ENCODE measurements at places on chromosomes 7 and 10.

DNA sequence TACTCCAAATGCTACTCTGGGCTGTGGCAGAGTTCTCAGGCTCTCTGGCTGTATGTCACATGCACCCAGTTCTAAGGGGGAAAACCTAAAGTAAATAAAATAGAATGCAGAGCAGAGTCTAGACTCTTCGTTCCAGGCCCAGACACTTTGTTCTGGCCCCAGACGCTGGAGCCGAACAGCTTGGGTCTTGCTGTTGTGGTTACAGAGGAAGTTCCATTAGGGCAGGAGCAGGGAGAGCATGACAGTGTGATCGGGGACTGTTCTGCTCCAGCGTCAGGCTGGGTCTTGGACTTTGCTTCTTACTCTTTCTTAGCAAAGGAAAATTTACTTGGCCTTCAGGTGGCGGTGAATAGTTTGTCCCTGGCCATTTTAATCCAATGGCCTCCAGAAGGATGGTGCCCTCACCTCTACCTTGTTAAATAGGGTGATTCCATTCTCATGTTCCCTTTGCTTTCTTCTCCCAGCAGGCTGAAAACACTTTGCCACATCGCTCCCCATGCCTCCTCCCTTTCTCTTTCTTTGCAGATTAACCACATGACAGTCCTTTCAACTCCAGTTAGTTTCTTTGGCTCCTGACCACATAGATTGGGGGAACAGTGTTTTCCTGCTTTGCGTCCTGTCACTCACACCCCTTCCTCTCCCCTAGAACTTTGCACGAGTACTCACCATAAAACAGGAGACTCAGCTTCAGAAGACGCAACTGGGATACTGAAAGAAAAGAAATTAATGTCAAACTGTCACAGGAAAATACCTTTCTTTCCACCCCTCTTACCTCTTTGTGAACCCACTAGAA is 730.8 kb downstream of the SUGCT start:
- DNase-seq = no peak

GRCh38 chr7:157318015-157318706 is 18.6 kb upstream of the DNAJB6 start:
- DNase-seq = no peak

DNA sequence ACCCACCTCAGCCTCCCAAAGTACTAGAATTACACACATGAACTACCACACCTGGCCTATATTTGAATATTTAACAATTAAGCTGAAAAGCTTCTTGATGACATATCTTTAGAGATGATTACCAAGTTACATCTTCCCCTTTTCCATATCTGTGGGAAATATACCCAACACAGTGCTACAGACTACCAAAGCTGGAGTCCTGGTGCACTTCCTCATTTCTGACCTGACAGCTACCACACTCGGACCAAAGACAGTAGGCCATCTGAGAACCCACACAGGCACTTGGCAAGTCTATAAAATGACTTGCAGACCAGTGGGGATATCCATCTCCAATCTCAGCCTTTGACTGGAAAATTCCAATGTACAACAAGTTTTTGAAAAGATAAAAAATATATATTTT is 270.4 kb upstream of the KLF14 start:
- no peak for DNase-seq

DNA sequence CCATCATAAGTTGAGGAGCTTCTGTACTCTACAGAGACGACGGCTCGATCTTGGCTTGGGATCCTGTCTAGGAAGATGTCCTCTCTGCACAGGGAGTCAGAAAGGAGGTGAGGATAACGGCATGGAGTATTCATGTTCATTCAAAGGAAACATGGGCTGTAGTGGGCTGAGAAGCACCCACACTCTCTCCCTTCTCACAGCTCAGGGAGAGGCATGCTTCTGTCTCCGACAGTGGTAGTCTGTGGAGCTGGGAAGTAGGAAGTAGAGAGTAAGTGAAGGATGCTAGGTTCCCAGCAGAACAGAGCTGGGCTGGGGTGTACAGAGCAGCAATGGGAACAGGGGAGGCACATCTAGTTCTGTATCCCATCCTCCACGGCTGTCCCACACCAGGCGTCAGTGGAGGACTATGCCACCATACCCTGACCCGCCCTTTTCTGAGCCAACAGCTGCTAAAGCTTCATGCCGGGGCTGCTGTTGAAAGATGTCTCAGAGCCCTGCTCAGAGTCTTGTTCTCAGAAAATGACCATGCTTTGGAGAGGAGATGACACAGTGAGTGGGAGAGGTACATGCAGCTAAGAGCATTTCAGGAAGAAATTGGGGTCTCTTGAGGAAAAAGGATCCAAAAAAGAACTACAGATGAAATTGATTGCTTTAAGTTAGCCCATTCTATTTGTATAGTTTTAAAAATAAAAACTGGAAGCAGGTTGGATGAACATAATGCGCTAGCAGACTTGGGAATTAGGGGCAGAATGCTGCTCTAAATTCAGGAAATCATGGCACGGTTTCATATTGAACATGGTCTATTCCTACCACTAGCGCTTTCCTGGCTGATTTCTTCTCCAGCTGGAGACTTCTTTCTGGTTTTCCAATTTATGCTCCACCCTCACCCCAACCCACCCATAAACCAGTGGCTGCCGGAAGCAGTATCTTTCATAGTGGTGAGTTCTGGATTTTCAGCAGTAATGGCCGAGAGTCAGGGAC is 138.6 kb downstream of the CHN2 start:
- no peak for DNase-seq

DNA sequence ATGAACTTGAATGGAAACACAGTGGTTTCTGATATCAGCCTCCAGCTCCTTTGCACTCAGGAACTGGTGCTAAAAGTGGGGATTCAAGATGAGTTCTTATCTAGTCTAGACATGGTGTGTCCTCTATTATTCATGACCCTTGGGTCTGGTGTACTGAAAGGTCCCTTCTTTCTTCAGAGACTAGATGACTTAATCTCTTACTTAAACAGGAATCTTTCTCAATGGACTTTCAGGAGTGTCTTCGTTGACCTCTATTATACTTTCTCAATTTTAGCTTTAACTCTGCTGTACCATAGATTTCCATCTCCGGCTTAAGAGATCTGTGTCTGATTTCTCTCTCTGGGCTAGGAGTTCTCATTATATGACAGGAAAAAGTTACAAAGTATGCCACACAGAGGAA is 83.5 kb upstream of the INHBA start:
- DNase-seq = no peak

- DNase-seq = no peak
Measured at GRCh38 chr7:94655126-94655847, 646 bp downstream of the SGCE start.

GRCh38 chr10:77801474-77802161 is 124.9 kb downstream of the DLG5 start:
- DNase-seq = no peak

DNA sequence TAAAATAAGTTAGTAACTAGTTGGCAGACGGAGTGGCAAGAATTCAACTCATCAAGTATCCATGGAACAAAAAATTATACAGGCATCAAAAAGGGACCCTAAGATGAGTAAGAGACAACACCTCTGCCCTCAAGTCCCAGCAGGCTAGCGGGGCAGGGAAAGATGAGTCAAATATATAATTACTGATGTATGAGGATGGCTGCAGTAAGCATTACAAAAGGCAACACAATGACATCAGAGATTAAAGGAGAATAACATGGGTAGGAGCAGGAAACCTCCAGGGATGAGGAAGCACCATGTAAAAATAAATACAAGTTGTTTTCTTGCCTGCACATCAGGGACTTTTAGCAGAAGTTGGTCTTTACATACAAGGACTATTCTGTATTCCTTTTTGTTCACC is 49.4 kb downstream of the SCRN1 start:
- DNase-seq = no peak

- no peak for DNase-seq
Measured at GRCh38 chr10:91286572-91286971, 66.1 kb downstream of the PCGF5 start.

DNA sequence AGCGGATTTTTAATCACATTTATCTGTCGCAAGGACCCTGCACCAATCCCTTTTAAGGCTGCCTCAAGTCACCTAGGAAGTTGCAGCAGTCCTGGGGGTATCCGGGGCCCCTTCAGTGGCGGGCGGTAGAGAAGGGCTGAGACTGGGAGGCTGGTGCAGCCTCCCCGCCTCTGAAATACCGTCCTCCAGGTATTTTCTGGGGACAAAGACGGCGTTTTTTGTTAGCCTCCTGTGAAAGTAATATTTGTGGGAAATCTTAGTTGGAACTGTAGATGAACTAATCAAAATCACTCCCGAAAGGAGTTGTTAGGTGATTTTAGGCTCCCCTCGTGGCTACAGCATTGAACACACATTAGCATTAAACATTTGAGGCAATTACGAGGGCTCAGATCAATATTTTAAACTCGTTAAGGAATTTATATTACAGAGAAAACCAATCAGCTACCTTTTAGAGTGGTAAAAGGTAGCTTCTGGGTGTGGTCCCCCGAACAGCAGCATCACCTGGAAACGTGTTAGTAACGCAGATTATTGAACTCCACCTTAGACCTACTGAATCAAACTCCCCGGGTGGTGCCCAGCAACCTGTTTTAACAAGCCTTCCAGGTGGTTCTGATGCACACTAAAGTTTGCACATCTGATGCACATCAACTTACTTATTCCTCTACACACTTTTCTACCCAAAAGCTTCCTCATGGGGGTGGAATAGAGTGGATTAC is 530 bp upstream of the ANXA7 start:
- DNase-seq = no peak

GRCh38 chr7:157775021-157775559 is 438.3 kb downstream of the DNAJB6 start:
- DNase-seq = no peak

- DNase-seq = no peak
Measured at GRCh38 chr7:30906515-30907240, 5.0 kb upstream of the AQP1 start.

DNA sequence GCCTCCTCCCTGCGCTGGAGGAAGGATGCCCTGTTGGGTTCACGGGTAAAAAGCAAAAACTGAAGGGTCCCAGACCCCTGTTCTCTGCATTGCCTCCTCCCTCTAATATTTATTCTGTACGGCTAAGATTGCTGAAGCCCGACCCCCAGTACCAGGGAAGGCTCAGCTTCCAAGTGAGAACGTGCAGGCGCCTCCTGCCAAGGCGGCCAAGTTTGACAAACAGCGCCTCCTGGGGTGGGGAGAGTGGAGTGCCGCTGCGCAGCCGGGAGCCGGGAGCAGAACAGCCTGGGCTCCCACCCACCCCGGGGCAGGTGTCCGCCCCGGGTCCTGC is 4.7 kb upstream of the EBF3 start:
- no peak for DNase-seq

GRCh38 chr10:131726076-131726880 is 174.5 kb upstream of the PPP2R2D start:
- DNase-seq = no peak

GRCh38 chr7:36945612-36946400 is 221.5 kb upstream of the AOAH start:
- DNase-seq = no peak

DNA sequence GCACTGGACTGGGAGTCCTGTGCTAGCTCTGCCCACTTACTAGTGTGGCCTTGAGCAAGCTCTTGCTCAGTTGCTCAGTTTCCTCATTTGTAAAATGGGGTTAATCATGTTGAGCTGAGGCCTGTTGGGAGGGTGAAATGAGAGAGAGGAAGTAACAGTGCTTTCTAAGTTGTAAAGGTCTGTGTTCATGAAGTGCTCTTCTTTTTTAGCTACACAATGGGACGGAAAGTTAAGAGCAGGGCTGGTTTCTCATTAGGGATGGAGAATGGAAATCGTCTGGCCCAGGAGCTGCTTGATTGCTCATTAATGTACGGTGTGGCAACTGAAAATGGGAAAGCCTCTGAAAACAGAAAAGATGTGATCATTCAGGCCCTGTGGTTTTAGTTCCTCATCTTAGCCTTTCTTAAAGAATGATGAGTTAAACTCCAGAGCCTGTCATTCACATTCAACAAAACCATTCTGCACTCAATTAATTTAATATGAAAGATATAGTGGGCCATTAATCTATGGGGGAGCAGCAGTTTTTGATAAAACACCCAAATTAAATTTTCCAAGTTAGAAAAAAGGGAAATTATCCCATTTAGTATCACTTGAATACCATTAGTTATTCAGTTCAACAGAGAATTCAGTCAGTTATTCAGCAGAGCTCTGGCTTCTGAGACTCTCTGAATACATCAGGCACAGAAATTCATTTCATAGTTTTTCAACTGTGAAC is 60.5 kb downstream of the SH2D4B start:
- DNase-seq = no peak

DNA sequence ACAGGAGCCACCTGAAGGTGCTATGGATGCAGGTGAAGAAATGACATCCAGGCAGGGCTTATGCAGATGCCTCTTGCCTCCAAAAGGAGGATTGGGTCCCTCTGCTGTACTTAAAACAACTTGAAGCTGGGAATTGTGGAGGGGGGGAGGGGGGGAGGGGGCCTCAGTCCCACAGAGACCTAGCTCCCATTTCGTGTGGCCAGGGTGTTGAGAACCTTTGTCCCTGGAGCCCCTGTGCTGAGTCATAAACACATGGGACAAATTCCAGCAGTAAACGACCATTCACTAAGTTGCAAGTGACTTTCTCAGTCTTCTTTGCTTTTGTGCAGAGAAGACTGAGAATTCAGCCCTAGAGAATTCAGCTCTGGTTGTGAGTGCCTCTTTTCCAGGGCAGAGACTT is 96.5 kb upstream of the PODXL start:
- DNase-seq = no peak

- no peak for DNase-seq
Measured at GRCh38 chr10:76210211-76210610, 778.8 kb downstream of the LRMDA start.

- no peak for DNase-seq
Measured at GRCh38 chr10:88828310-88828709, 23.3 kb downstream of the ANKRD22 start.

- no peak for DNase-seq
Measured at GRCh38 chr10:336247-336646, 201.0 kb downstream of the ZMYND11 start.

DNA sequence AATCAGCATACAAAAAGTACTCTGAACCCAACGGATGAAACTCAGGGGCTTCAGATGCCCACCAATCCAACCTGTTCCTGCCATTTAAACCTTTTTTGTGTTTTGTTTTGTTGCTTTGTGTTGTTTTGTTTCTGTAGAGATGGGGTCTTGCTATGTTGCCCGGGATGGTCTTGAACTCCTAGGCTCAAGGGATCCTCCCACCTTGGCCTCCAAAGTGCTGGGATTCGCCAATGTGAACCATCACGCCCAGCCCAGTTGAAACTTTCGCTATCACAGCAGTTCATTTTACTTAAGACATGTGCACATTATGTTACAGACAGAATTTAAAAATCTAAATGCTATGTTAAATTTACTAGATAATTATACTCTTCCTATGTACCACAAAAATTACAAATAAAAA is 101.6 kb downstream of the SKIDA1 start:
- DNase-seq = no peak

GRCh38 chr7:155809332-155809946 is 2.8 kb downstream of the SHH start:
- DNase-seq = no peak

GRCh38 chr10:73339436-73339835 is 19.2 kb downstream of the CFAP70 start:
- DNase-seq = no peak

- no peak for DNase-seq
Measured at GRCh38 chr7:47349401-47349800, 232.5 kb downstream of the TNS3 start.

GRCh38 chr7:70719125-70719524 is 412.8 kb upstream of the GALNT17 start:
- DNase-seq = no peak

GRCh38 chr7:21497072-21497471 is 45.8 kb upstream of the DNAH11 start:
- DNase-seq = no peak

GRCh38 chr7:130598056-130598455 is 70.5 kb downstream of the COPG2 start:
- no peak for DNase-seq
